Astrocyte (in vitro differentiated cells and primary cell): ENCODE measurements at places on chromosomes 2 and 18. TPM values are rescaled to one million over a fixed set of nuclear protein-coding genes. Genes with fewer than 3 reads are reported as not detected.

Gene ST8SIA5
- 0.24 and 0.36 TPM in 2 replicates for total RNA-seq

DNA sequence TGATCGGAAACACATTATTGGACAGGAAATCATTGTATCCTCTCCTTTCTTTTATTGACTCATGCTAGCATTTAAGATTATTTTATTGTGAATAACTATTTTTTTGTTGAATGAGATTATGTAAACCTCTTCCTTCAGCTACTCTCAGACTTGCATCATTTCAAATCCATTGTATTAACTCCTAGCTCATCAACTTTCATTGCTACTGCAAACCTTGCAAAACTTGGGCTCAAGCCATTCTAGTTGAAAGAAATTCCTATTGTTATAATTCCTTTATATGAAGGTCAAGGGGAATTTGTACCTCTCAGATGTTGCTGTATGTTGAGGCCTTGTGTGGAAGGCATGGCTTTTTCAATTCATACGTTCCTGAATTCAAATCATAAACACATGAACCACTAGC, 1764.6 kb downstream of the SUCLG1 start:
- H3K36me3 ChIP-seq, result no peaks in the 10 kb centered on the region
- H3K4me1 ChIP-seq, result no peaks in the 10 kb centered on the region
- H3K27ac ChIP-seq, result no peak overlapping the region
- no peak overlapping the region for H3K4me3 ChIP-seq
- DNase-seq, result no peak
- H3K27me3 ChIP-seq, result no peaks in the 10 kb centered on the region

DNA sequence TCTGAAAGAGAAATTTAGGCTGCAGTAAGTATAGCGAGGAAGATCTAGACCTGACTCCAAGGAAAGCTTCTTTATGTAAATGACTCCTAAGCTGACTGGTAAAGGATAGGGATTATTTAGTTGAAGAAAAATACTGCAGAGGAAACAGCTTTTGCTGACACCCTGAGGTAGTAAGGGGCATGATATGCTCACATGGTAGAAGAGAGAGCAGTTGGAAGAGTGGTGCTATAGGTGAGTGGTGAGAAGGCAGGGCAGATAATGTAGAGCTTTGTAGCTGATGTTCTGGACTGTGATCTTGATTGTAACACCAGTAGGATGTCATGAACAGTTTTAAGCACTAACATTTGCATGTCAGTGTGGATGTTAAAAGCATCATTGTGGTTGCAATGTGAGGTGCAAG, 639.1 kb upstream of the SLC39A10 start:
- no peaks in the 10 kb centered on the region for H3K36me3 ChIP-seq
- no peak overlapping the region for H3K4me3 ChIP-seq
- no peaks in the 10 kb centered on the region for H3K4me1 ChIP-seq
- no peak for DNase-seq

Gene TLX2
- total RNA-seq, result not detected in 2 replicates

Gene ASIC4
- 0.39 and 0.70 TPM in 2 replicates for total RNA-seq

Gene RPRM
- 0.53 and 0.86 TPM in 2 replicates for total RNA-seq

- no peaks in the 10 kb centered on the region for H3K27me3 ChIP-seq
- peaks cover 47% of the 10 kb centered on the region for H3K4me1 ChIP-seq
- peak overlapping the region; percentile 91 for H3K27ac ChIP-seq
- no peaks in the 10 kb centered on the region for H3K36me3 ChIP-seq
Measured at GRCh38 chr2:226649871-226650660, 149.6 kb downstream of the IRS1 start.

GRCh38 chr2:24771764-24772586, 21.2 kb downstream of the PTRHD1 start:
- no peak for DNase-seq
- no peak overlapping the region for H3K27ac ChIP-seq
- H3K27me3 ChIP-seq, result no peaks in the 10 kb centered on the region
- no peak overlapping the region for H3K4me3 ChIP-seq

Gene AQP12B
- not detected in 2 replicates for total RNA-seq

DNA sequence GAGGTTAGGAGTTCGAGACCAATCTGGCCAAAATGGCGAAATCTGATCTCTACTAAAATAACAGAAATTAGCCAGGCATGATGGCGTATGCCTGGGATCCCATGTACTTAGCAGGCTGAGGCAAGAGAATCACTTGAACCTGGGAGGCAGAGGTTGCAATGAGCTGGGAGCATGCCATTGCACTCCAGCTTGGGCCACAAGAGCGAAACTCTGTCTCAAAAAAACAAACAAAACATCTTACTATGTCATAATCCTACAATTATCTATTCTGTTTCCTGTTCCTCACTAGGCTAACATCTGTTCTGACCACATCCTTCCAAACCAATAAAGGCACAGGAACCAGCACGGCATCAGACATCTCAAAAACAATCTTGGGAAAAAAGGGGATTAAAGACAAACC, 361.8 kb upstream of the UBE2E3 start:
- DNase-seq, result peak; percentile 25
- H3K4me1 ChIP-seq, result no peaks in the 10 kb centered on the region
- no peaks in the 10 kb centered on the region for H3K27me3 ChIP-seq

Gene KIF1A
- 20.3 and 51.2 TPM in 2 replicates for total RNA-seq

GRCh38 chr2:2641541-2642410, 310.7 kb upstream of the MYT1L start:
- H3K27me3 ChIP-seq, result no peaks in the 10 kb centered on the region
- H3K4me1 ChIP-seq, result no peaks in the 10 kb centered on the region
- no peak overlapping the region for H3K4me3 ChIP-seq
- H3K36me3 ChIP-seq, result no peaks in the 10 kb centered on the region

DNA sequence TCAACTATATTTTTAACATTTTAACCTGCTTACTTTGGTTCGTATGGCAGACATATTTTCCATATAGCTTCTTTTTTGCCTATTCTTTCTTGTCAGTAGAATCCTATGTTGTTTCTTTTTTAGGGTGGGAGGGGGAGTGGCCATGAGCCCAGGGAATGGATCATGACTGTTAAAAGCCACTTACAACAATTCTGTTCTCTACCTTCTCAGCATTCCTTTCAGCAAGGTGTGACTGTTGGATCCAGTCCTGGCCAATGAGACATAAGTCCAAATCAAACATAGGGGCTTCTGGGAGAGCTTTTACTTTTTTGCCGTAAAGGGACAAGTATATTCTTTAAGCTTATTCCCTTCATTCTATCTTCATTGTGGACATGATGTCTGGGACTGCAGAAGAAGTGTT, 25.0 kb upstream of the DNAH6 start:
- no peaks in the 10 kb centered on the region for H3K36me3 ChIP-seq
- no peak overlapping the region for H3K27ac ChIP-seq
- DNase-seq, result no peak
- H3K27me3 ChIP-seq, result no peaks in the 10 kb centered on the region
- peaks cover 12% of the 10 kb centered on the region for H3K4me1 ChIP-seq

GRCh38 chr2:219789476-219789875, 162.0 kb downstream of the SLC4A3 start:
- H3K27me3 ChIP-seq, result no peaks in the 10 kb centered on the region
- no peaks in the 10 kb centered on the region for H3K36me3 ChIP-seq
- no peak for DNase-seq

DNA sequence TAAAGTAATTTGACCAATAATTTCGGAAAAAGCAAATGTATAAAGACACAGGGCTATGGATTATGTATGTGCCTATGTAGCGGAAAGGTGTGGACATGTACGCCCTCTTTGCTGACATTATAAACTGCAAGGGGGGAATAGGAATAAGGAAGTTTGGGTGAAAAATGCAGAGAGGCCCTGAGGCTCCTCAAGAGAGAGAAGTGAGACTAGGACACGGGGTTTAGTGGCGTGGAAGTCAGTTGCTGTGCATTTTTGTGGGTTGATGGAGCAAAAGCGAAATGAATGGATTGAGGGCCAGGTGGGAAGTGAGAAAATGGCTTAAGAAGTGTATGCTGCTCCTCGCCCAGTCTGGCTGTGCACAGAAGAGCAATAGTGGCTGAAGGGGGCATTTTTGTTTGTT, 96.2 kb upstream of the B3GNT7 start:
- H3K36me3 ChIP-seq, result no peaks in the 10 kb centered on the region
- no peak overlapping the region for H3K27ac ChIP-seq
- no peaks in the 10 kb centered on the region for H3K27me3 ChIP-seq
- no peak for DNase-seq

GRCh38 chr2:160306985-160307384, 106.9 kb upstream of the ITGB6 start:
- DNase-seq, result peak; percentile 82
- peaks cover 13% of the 10 kb centered on the region for H3K36me3 ChIP-seq
- H3K27ac ChIP-seq, result peak overlapping the region; percentile 24
- H3K4me1 ChIP-seq, result peaks cover 35% of the 10 kb centered on the region

DNA sequence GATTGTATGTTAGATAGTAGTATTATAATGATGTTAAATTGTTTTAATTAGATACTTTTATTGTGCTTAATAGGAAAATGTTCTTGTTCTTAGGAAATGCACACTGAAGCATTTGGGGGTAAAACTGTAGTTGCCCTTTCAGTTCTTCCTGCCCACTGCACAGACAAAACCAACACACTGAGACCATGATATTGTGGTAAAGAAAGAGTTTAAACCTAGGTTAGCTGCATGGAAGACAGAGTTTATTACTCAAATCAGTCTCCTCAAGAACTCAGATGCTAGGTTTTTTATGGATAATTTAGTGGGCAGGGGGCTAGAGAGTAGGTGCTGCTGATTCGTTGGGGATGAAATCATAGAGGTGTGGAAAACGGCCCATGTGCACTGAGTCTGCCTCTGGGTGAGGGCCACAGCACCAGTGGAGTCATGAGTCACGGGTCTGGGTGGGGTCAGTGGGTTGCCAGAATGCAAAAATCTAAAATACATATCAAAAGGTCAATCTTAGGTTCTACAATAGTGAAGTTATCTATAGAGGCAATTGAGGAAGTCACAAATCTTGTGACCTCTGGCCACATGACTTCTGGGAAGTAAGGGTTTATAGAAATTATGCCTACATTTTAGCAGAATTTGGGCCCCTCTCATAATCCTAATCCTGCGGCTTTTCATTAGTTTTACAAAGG, 283.4 kb upstream of the FBXO11 start:
- no peaks in the 10 kb centered on the region for H3K27me3 ChIP-seq
- H3K27ac ChIP-seq, result no peak overlapping the region
- no peak for DNase-seq
- no peaks in the 10 kb centered on the region for H3K4me1 ChIP-seq
- H3K36me3 ChIP-seq, result no peaks in the 10 kb centered on the region

Gene ABCB11
- 0.02 TPM in 1 of 2 replicates, not detected in the other for total RNA-seq

DNA sequence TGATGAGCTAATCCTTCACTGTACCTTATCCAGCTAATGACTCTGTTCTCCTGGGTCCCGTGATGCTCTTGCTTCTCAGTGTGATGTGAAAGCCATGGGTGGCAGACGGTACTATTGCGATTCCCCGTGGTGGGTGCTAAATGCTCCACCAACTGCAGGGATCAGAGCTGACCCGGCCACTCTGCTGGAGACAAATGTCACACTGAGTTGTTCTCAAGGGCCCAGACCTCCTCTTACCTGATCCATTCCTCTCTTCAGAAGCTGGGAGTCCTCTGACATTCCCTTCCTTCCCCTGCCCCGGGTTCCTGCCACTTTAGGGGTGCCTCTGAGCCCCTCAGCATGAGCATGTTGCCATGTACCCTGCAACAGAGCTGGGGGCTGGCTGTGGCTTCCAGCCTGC, 105.1 kb downstream of the MAPK4 start:
- no peaks in the 10 kb centered on the region for H3K4me1 ChIP-seq
- H3K36me3 ChIP-seq, result no peaks in the 10 kb centered on the region
- DNase-seq, result no peak
- no peak overlapping the region for H3K4me3 ChIP-seq

- no peak overlapping the region for H3K4me3 ChIP-seq
- no peaks in the 10 kb centered on the region for H3K36me3 ChIP-seq
- H3K4me1 ChIP-seq, result no peaks in the 10 kb centered on the region
- no peak overlapping the region for H3K27ac ChIP-seq
- DNase-seq, result no peak
Measured at GRCh38 chr2:42164046-42164445, 5.1 kb upstream of the EML4 start.

Gene CD207
- total RNA-seq, result not detected in 2 replicates

Gene HOXD4
- total RNA-seq, result not detected in 2 replicates

DNA sequence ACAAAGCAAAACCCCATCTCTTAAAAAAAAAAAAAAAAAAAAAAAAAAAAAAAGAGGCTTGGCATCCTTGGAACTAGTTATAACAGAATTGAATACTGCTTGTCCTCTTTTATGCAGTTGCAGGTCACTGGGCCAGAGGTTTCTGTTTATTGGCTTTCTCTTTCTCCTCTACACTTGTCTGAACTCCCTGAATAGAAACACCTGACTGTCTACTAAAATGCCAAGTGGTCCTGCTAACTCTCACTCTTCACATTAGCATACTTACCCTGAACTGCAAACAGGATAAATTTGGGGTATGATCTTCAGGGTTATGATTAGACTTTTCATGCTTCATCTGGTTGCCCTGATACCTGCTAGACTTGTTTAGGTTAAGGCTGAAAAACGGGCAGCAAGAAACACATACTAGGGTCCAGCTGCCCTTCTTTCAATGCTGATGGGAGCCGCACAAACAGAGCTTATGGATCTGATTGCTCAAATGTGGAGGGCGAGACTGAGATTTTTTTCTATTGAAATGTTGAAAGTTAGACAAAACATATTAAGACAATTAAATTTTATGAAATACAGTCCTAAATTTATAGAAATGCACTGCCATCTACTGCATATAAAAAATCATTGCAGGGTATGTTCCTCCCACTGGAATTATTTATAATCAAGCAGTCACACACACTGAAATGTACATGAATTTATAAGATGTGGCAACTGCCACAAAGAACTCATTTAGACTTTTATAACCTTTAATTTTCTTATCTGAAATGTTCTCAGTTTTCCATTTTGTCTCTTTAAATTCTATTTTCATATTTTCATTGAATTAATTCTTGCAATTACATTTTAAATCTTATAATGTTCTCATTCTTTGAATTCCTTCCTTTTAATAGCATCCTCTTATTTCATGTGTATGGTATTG, 40.8 kb downstream of the GTF3C3 start:
- no peaks in the 10 kb centered on the region for H3K36me3 ChIP-seq
- no peaks in the 10 kb centered on the region for H3K4me1 ChIP-seq
- no peak for DNase-seq

- no peak overlapping the region for H3K27ac ChIP-seq
- H3K36me3 ChIP-seq, result no peaks in the 10 kb centered on the region
- no peak overlapping the region for H3K4me3 ChIP-seq
- H3K27me3 ChIP-seq, result no peaks in the 10 kb centered on the region
Measured at GRCh38 chr18:55449412-55450140, 138.4 kb downstream of the TCF4 start.

DNA sequence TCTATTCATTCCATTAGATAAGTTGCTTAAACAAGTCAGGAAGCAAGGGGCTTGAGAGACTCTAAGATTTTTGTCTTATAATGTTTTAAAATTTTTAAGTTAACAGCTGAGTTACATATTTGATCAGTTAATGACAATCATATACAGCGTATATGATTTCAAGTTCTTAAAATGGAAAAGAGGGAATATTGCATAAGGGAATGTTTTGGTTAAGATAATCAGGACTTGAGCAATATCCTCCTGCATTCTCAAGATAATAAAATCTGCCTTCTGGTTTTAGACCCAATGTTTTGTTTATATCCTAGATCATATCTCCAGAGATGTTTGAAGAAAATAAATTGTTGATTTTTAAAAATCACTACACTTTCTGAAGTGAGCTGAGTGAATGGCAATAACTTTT, 13.4 kb upstream of the DYNC1I2 start:
- no peak overlapping the region for H3K4me3 ChIP-seq
- no peaks in the 10 kb centered on the region for H3K36me3 ChIP-seq
- H3K27ac ChIP-seq, result no peak overlapping the region
- no peaks in the 10 kb centered on the region for H3K4me1 ChIP-seq
- peaks cover 9% of the 10 kb centered on the region for H3K27me3 ChIP-seq
- no peak for DNase-seq
